Left ventricle myocardium inferior (tissue), 1 donor: ENCODE measurements at places on chromosomes 1 and 21. TPM values are rescaled to one million over a fixed set of nuclear protein-coding genes. Genes with fewer than 3 reads are reported as not detected.

DNA sequence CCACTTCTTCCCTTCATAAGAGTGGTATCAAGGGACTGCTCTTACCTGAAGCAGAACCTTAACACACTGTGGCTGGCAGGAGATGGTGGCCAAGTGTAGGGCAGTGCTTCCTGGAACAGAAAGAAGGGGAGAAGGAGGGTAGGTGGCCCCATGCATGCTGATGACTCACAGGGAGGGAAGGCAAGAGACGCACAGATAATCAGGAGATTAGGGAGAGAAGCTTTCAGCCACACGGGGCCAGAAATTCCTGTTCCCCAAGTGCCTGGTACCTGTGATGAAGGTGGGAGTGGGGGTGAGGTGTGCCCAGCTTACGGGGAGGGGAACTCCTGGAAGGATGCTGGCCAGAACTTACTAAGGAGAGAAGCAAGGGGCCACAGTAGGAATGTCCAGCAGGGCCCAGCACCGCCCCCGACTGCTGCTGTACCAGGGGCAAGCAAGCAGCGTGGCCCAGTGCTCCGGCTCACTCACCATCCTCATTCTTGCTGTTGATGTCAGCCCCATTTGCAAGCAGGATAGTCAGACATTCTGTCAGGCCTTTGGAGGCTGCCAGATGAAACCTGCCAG, 7.7 kb downstream of the ANKRD35 start:
- no peak for DNase-seq

The ARHGEF2 gene
- total RNA-seq = 69.3 TPM

DNA sequence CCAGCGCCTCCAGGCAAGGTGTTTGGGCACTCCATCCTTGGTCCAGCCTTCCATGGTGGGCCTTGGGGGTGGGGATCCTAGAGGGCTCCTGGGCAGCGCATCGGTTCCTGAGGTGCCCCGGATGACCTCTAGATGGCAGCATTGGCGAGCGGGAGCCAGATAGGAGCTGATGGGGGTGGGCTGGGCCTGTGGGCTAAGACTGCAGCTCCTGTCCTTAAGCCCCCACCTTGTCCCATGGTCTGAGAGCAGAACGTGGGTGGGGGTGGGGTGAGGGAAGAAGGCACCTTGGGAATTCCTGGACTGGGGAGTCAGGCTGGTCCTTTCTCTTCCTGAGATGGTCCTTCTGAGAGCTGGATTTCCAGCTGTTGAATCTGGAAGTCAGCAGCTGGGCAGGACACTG, 93.4 kb upstream of the CSF3R start:
- DNase-seq = peak; percentile 36

- DNase-seq = no peak
These were observed 8.0 kb upstream of the C1orf159 start for GRCh38 chr1:1123581-1124507.

The PDIK1L gene
- 4.2 TPM for total RNA-seq
